SK-N-DZ (cell line): ENCODE measurements at places on chromosomes 7 and 10.

- DNase-seq: no peak
Measured at GRCh38 chr10:78330884-78331283, 297.2 kb downstream of the RPS24 start.

DNA sequence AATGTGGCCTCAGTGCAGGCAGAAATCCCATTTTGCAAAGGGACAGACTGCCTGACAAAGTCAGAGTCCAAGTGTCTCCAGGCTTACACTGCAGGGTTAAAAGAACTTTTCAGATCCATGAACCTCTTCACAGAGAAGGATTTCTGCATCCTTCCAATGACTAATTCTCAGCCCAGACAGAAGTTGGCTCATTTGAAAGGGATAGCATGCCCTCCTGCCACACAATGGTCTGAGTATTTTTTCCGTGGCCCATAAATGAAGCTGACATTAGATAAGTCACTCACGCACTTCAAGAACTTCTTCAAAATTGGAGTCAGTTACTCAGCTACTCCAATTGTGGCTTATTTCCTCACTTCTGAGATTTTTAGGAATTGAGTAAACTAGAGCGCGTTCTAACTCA lies 170.2 kb downstream of the PLXNA4 start:
- DNase-seq: no peak

- DNase-seq: peak; percentile 90
Measured at GRCh38 chr10:102241444-102242117, at the start of gene PITX3. PITX3 (minus strand) TSS chr10:102241512; CDS start chr10:102232080, 9,432 bp downstream.

- peak; percentile 16 for DNase-seq
Measured at GRCh38 chr7:111953611-111954010, 252.6 kb downstream of the DOCK4 start.

- DNase-seq: no peak
Measured at GRCh38 chr7:1637155-1637554, 32.9 kb upstream of the ELFN1 start.

DNA sequence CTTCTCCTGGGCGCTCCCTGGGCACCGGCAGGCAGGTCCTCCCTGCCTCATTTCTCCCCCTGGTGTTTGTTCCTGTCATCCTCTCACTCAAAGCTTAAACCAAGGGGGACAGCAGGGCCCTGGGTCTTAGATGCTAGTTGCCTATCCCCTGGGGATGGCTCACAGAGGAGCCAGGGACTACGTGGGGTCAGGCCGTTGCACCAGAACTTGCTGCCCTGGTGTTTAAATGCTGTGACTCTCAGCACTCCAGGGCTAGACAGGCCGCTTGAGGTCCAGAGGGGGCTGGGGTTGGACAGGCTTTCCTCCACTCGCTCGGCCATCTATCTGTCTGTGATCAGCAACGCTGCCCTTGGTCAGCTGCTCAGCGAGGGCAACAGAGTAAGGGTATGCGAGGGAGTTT lies 340.3 kb downstream of the CXCL12 start:
- peak; percentile 43 for DNase-seq

- DNase-seq: peak; percentile 81
Measured at GRCh38 chr7:85508642-85509410, 322.0 kb upstream of the SEMA3D start.

DNA sequence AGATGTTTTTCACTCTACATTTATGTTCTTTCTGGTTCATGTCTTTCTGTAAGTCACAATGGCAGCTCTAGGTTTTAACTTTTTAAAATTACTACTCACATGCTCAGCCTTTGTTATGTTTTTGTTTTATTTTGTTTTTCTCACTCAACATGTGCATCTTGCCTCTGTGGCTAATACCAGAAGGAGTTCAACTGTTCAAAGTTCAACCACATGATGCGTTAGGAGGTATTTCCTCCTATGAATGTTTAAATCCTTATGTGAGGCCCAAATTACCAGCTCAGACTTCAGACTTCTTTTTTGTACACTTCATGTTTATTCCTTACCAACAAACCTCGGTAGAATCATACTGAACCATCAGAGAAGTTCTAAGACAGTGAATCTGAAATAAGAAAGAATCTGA lies 151.6 kb downstream of the MALRD1 start:
- DNase-seq: no peak

GRCh38 chr10:33047655-33048054 lies 89.6 kb upstream of the ITGB1 start:
- no peak for DNase-seq

- DNase-seq: peak; percentile 97
Measured at GRCh38 chr7:68166525-68166924, 1169.9 kb downstream of the TYW1 start.

DNA sequence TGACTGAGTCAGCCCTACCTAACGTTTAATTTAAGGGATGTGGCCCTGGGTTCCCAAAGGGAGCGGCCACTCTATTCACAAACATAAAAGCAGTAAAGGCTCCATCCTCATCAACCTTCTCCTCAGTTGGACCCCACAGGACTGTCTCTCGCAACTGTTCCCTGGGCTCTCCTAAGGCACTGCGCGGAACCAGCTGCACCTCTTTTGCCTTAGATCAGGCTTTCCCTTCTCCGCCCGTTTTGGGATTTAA lies 689 bp upstream of the GTPBP4 start:
- no peak for DNase-seq

DNA sequence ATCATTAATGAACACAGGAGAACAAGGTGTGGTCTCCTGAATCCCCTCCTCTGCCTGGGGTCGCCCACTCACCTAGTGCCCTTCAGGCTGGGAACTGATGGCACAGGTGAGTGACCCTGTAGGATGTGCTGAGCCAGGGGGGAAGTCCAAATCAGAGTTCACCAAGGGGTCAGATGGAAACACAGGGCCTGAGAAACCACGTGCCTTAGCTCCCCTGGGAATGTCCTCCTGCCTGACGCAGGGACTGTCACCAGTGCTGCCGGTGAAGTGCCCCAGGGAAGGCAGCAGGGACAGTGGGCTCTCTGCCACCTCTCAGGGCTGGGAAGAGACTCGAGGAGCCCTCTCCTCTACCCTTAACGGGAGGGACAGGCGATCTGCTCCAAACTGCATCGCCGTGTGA lies 5.8 kb upstream of the PYROXD2 start:
- peak; percentile 47 for DNase-seq

DNA sequence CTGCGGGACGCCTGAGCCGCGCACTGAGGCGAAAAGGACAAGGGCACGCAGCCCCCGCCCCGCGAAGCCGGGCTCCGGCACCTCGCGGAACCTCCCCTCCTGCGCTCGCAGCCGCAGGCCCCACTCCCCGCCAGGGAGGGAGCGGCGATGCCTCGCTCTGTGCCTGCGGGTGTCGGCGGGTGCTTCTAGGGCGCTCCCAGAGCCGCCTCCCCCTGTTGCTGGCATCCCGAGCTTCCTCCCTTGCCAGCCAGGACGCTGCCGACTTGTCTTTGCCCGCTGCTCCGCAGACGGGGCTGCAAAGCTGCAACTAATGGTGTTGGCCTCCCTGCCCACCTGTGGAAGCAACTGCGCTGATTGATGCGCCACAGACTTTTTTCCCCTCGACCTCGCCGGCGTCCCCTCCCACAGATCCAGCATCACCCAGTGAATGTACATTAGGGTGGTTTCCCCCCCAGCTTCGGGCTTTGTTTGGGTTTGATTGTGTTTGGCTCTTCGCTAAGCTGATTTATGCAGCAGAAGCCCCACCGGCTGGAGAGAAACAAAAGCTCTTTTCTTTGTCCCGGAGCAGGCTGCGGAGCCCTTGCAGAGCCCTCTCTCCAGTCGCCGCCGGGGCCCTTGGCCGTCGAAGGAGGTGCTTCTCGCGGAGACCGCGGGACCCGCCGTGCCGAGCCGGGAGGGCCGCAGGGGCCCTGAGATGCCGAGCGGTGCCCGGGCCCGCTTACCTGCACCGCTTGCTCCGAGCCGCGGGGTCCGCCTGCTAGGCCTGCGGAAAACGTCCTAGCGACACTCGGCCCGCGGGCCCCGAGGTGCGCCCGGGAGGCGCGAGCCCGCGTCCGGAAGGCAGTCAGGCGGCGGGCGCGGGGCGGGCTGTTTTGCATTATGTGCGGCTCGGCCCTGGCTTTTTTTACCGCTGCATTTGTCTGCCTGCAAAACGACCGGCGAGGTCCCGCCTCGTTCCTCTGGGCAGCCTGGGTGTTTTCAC lies 519 bp downstream of the ITGB8 start:
- peak; percentile 62 for DNase-seq

DNA sequence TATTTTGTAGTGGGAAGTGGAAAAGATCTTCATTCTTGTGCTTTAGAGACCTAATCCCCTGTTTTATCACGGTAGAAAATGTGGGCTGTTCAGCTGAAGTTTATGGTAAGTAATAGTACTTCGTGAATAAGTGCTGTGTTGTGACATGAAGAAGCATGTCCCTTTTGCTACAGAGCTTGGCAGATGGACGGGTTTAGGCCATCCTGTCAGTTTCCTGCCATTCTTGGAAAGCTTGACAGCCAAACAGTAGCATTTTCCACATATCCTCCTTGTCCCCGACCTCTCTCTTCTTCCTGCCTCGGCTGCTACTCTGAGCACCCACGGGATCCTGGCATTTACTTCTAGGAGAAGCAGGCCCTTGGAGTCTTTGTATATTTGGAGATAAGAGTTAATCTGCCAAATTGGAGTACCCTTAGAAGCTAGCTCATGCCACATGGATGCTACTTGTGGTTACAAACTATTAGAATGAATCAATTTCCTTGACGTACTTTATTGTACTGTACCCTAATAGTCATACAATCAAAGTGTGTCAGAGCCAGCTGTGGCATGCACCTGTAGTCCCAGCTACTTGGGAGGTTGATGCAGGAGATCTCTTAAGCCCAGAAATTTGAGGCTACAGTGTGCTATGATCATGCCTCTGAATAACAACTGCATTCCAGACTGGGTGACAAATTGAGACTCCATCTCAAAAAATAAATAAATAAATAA lies 39.2 kb downstream of the PNLIPRP3 start:
- no peak for DNase-seq

DNA sequence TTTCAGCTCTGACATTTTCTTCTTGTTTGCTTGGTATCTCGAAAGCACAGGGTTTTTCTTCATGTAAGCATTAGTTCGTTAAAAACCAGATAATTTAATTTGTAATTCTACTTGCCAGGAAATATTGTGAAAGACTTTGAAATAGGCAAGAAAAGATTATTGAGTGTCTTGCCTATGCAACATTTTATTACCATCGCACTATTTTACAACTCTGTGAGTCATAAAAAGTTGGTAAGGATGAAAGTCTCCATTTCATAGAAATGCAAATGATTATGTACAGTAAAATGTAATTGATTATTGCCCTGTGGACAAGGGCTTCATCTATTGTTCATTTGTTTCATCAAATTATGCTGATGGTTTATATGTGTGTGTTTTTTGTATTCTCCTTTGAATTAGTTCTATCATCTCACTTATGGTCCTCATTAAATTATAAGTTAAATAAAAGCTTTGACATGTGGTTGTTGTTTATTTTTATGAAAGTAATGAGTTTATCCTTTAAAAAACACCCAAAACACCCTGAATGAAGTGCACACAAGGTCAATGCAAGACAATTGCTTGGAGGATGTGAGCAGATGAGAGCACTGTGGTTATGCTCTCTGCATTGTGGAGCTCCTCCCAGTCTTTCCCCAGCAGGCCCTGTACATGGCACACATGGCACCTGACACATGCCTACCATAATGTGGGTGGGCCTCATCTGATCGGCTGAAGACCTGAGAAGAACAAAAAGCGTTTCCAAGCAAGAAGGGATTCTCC lies 230.8 kb downstream of the CXCL12 start:
- DNase-seq: no peak

- no peak for DNase-seq
Measured at GRCh38 chr7:22542254-22542653, 42.3 kb upstream of the STEAP1B start.

GRCh38 chr10:130352291-130352645 lies 216.1 kb downstream of the GLRX3 start:
- no peak for DNase-seq

DNA sequence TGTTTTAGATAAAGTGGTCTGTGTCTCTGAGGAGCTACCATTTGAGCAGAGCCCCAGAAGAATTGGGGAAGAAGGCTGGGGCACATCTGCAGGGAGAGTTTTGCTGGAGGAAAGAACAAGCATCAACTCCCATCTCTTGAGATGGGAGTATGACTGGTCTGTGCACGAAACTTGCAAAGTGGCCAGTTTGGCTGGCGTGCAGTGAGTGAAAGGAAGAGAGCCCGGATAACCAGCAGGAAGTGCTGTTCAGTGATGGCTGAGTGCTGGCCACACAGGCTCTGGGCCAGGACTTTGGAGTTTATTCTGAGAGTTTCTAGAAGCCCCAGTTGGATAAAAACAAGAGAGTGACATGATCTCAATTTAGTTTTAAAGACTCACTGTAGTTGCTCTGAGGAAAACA lies 34.4 kb upstream of the SVIL start:
- DNase-seq: no peak

DNA sequence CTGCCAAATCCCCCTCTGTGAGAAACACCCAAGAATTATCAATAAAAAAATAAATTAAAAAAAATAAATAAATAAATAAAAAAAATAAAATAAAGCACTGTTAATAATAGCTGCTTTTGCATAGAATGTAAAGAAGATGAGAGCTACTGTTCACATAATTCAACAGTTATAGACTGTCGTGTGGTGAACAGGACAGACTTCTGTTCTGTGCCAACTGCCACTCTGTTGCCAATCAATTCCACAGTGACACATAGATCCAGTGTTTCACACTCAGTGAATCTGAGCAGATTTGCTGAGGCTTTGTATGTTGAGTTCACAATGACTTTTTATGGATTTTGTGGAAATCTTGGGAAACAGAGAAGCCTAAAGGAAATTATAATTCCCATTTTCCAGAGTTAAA lies 14.9 kb downstream of the ARHGAP19 start:
- DNase-seq: no peak

DNA sequence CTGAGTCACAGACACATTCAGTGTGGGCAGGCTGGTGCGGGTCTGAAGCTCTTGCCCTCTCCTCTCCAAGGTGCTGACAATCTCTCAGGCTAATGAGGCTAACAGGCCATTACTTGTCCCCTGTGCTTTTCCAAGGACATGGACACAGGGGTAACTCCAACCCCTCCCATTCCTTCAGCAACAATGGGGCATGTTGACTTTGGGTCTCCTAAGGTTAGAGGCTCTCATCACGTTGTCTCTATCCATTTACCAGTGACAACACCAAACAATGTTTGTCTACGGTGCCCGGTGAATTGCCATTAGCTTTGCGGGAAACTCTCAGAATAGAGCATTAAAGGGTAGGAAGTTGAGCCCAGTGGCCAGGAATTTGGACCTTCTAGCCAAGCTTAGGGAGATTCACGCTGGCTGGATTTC lies 101.6 kb upstream of the TNS3 start:
- no peak for DNase-seq

DNA sequence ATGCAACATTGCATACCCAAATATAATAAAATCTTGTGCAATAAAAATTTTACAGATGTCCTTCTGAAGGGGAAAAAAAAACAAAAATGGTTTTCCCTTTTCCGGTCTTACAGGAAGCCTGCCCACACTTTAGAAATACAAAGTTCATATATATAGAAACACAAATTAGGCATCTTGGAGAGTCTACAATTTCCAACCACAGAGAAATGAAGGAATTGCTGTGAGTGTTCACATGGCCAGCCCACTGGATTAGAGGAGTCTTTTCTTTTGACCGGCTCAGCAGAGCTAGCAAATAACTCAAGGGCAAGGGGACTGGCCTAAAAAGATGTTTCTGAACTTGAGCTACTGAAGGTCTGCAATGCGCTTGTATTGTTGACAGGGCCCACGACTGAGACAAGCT lies 92.4 kb downstream of the GLI3 start:
- no peak for DNase-seq
